Activated CD4-positive, alpha-beta T cell treated with anti-CD3 and anti-CD28 coated beads, Interleukin-2, amount 10 ng/mL, durations not matched to agents 24 days and 14 days (primary cell): ENCODE measurements at places on chromosomes 7 and 10. TPM values are rescaled to one million over a fixed set of nuclear protein-coding genes. Genes with fewer than 3 reads are reported as not detected.

NKX1-2 gene
- total RNA-seq = not detected in 2 replicates

RPA3 gene
- total RNA-seq = 93.0 and 113 TPM in 2 replicates

FKBP6 gene
- total RNA-seq = not detected in 2 replicates

SEMA3E gene
- total RNA-seq = not detected in 2 replicates

- no peak overlapping the region for H3K27ac ChIP-seq
- no peak overlapping the region for H3K4me3 ChIP-seq
- H3K27me3 ChIP-seq = peaks cover 2% of the 10 kb centered on the region
- no peaks in the 10 kb centered on the region for H3K36me3 ChIP-seq
- DNase-seq = no peak
- no peaks in the 10 kb centered on the region for H3K4me1 ChIP-seq
These were observed 237.4 kb downstream of the OTUD1 start for GRCh38 chr10:23676296-23676695.

GRCh38 chr7:27139334-27140125 is 4.0 kb downstream of the HOXA5 start:
- no peak overlapping the region for H3K27ac ChIP-seq
- H3K36me3 ChIP-seq = no peaks in the 10 kb centered on the region
- H3K27me3 ChIP-seq = peaks cover 32% of the 10 kb centered on the region
- no peak for DNase-seq
- H3K4me1 ChIP-seq = peaks cover 6% of the 10 kb centered on the region

- no peaks in the 10 kb centered on the region for H3K36me3 ChIP-seq
- H3K4me1 ChIP-seq = peaks cover 3% of the 10 kb centered on the region
- peaks cover 17% of the 10 kb centered on the region for H3K27me3 ChIP-seq
- peak overlapping the region; percentile 84 for H3K4me3 ChIP-seq
- H3K27ac ChIP-seq = no peak overlapping the region
These were observed 15.1 kb upstream of the NME8 start for GRCh38 chr7:37833107-37833817.

DNA sequence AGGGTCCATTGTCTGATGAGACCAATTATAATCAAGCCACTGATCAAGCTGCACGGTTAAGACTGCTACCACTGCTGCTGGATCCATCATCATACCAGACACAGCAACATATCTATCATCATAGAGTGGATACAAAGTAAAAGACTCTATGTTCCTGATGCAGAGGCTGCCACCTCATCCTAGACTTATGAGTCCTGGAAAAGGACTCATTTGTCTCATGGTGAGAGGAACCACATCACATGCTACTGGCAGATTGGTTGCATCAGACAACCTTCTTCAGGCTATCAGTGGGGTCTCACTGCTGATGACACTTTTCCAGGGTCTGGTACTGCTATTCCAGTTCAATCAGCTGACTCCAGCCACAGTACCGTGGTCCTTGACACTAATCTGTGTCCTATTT is 79.0 kb downstream of the ABI1 start:
- peak overlapping the region; percentile 67 for H3K27ac ChIP-seq
- DNase-seq = no peak
- H3K36me3 ChIP-seq = peaks cover 24% of the 10 kb centered on the region
- H3K4me1 ChIP-seq = peaks cover 45% of the 10 kb centered on the region

DNA sequence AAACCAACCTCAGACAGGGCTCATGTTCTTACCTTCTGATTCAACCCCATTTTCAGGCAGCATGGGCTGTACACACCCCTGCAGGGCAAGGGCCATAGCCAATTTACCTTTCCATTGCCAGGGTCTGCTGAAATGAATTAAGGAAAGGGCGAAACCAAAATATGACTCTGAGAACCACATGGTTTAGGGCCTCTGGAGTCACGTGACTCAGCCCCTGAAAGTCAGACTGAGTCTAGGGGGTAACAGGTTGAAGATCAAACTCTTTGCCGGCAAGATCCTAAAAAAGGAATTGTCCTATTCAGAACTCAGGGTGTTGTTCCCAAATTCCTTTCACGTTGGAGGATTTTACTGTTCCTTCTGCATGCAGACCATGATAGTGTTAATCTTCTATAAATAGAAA is 118.9 kb downstream of the RAB11FIP2 start:
- no peaks in the 10 kb centered on the region for H3K36me3 ChIP-seq
- no peak for DNase-seq
- H3K27ac ChIP-seq = no peak overlapping the region
- no peaks in the 10 kb centered on the region for H3K27me3 ChIP-seq

DNA sequence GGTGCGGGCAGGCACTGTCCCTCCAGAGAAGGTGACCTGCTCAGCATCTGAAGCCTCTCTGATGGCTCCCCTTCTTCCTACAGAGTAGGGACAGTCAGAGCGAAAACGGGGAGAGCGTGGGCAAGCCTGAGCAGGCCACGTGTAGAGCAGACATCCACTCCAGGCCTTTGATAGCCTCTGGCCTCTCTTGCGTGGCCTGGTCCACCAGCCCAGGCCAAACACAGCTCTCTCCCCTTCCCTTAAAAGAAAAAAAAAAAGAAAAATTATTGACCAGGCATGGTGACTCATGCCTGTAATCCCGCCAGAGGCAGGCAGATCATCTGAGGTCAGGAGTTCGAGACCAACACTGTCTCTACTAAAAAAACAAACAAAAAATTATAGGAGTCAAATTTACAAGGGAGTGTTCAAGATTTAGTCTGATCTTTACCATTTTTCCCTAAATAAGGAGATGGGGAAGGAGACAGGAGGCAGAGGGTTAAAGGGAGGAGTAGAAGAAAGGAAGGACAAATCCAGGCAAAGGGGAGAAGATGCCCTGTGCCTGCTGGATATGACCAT is 84.8 kb downstream of the PLXNA4 start:
- peaks cover 10% of the 10 kb centered on the region for H3K27me3 ChIP-seq
- no peak overlapping the region for H3K27ac ChIP-seq
- H3K36me3 ChIP-seq = peaks cover 13% of the 10 kb centered on the region
- no peak overlapping the region for H3K4me3 ChIP-seq

- no peaks in the 10 kb centered on the region for H3K27me3 ChIP-seq
- no peak overlapping the region for H3K4me3 ChIP-seq
These were observed 569.3 kb upstream of the IGFBP3 start for GRCh38 chr7:46490406-46490805.

GRCh38 chr10:12579954-12580858 is 230.9 kb downstream of the CAMK1D start:
- no peak overlapping the region for H3K4me3 ChIP-seq
- no peak overlapping the region for H3K27ac ChIP-seq
- H3K36me3 ChIP-seq = peaks cover 3% of the 10 kb centered on the region
- DNase-seq = no peak

DNA sequence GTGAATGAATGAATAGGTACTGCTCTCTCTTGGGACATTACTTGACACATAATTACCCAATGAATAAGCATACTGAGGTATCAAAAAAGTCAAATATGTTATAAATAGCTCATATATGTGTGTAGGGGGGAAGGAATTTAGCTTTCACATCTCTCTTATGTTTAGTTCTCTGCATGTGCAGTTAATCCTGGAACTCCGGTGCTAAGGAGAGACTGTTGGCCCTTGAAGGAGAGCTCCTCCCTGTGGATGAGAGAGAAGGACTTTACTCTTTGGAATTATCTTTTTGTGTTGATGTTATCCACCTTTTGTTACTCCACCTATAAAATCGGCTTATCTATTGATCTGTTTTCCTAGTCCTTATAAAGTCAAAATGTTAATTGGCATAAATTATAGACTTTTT is 1.2 kb downstream of the CFTR start:
- DNase-seq = no peak
- no peak overlapping the region for H3K27ac ChIP-seq
- peaks cover 31% of the 10 kb centered on the region for H3K27me3 ChIP-seq
- no peak overlapping the region for H3K4me3 ChIP-seq
- peaks cover 2% of the 10 kb centered on the region for H3K4me1 ChIP-seq
- no peaks in the 10 kb centered on the region for H3K36me3 ChIP-seq

DNA sequence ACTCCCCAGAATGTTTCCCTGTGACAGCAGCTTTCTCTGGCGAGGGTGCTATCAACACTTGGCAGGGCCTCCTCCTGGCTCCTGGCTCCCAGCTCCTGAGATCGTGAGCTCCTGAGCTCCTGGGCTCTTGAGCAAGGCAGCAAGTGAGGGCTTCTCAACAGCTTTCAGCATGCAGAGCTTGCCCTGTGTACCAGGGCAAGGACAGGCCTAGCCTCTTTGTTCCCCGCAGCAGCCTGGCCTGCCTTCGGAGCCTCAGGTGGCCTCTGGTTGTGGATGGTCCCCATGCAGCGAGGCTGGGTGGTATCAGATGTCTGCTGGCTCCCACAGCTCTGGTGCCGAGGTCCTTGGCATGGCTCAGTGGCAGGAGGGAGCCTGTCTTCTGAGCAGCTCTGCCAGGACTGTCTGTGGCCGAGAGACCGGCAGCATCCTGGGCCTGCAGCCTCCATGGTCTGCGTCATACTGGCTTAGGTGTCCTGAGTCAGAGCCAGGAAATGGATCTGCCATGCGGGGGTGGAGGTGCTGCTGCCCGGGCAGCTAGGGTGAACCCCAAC is 44.2 kb downstream of the ZMIZ1 start:
- no peak for DNase-seq
- H3K27me3 ChIP-seq = no peaks in the 10 kb centered on the region
- H3K4me3 ChIP-seq = no peak overlapping the region
- H3K4me1 ChIP-seq = peaks cover 12% of the 10 kb centered on the region
